ENCODE measurements at places on chromosomes 6 and 20. TPM values are rescaled to one million over a fixed set of nuclear protein-coding genes. Genes with fewer than 3 reads are reported as not detected.

SERAC1 gene
- total RNA-seq: 7.5 TPM

OOEP gene
- 0.27 TPM for total RNA-seq

DEFB124 gene
- total RNA-seq: not detected

HCK gene
- total RNA-seq: 23.4 TPM

NFATC2 gene
- total RNA-seq: 16.2 TPM

COL11A2 gene
- 0.27 TPM for total RNA-seq

HLA-DMB gene
- total RNA-seq: 71.6 TPM

PDRG1 gene
- total RNA-seq: 7.5 TPM

KCNK17 gene
- total RNA-seq: 18.0 TPM

ZC3H12D gene
- 3.8 TPM for total RNA-seq

HLA-G gene
- total RNA-seq: not detected

BAG2 gene
- total RNA-seq: 2.2 TPM

- peak; percentile 88 for DNase-seq
Measured at GRCh38 chr20:53642196-53643030, 48.8 kb upstream of the ZNF217 start.

- DNase-seq: no peak
Measured at GRCh38 chr6:116662202-116662601, 6.4 kb downstream of the ZUP1 start.

DNA sequence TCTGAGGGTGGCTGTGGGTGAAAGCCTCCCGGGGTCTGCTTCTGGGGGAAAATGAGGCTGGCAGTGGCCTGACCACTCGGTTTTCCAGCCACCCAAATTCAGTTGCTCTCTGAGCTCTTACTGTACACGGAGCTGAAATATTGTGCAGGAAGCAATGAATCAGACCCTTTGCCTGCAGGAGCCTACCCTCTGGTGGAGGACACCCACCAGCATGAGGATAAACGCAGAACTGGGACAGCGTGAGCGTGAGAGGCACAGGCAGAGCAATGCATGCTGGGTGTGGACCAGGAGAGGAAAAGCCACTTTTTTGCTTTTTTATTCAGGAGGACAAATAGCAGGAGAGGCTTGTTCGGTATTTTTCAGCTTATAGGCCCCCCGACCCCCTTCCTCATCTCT, 298.0 kb downstream of the QKI start:
- DNase-seq: peak; percentile 14

DNA sequence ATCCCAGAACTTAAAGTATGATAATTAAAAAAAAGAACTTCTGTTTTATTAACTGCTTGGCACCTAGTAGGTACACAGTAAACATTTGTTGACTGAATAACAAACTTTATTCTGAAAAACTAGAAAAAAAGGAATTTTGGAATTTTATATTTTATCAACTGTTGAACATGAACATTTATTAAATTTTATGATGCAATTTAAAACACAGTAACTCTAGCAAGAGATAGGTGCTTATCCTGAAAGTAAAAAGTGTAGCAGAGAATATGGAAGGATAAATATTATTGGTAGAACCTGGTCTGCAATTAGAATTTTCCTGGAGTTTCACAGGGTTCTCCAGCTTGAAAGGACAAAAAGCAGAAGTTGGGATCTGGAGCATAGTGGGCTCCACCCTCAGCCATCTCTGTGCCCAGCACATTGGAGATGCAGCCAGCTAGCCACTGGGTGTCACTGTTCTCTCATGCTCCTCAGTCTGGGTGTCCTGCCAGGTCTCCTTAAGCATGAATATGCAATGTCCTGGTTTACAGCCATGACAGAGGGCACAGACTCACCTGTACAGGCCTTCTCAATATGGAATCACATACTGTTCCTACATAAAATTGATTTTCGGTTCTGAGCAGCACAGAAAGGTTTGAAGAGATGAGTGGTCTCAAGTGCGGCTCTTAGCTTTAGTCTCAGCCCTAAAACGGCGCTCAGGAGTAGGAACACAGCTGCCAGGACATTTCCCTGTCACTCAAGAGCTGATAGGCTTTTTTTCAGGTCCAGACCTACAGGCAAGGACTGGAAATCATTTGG, 31.7 kb upstream of the IL20RA start:
- DNase-seq: peak; percentile 67

DNA sequence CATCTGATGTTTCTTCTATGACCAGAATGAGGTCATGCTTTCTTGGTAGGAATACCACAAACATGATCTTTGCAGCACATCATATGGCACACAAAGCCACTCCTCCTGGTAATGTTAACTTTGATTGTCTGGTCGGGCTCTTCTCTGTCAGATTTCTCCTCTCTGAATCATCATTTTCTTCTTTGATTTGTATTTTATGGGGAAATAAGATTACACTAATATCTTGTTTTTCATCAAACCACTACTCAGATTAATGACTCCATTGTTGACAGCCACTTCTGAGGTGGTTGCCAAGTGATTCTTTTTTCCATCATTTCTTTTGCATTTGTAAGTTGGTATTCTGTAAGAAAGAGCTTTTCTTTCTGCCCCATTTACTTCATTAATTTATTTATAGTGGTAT, 29.5 kb downstream of the TRMT11 start:
- no peak for DNase-seq

DNA sequence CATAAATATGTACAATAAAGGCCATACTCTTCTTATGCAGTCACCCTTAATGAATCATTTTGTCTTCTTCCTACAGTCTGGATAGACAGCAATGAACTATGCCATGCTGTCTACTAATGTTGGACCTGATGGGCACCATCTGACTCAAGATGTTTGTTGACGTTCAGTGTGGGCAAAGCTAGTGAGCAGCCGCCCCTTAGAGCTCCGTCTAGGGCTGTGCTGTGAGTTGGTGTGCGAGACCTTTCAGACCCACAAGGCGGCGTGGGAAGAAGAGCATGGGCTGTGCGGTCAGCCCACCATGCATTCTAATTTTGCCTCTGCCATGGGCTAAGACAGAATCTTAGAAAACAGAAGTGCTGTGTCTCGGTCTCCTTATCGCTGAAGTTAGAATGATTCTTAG, 829.4 kb downstream of the QKI start:
- DNase-seq: no peak

GRCh38 chr6:131132360-131132759, 2.9 kb upstream of the AKAP7 start:
- DNase-seq: no peak

- no peak for DNase-seq
Measured at GRCh38 chr6:151242420-151242861, 2.7 kb downstream of the AKAP12 start.

DNA sequence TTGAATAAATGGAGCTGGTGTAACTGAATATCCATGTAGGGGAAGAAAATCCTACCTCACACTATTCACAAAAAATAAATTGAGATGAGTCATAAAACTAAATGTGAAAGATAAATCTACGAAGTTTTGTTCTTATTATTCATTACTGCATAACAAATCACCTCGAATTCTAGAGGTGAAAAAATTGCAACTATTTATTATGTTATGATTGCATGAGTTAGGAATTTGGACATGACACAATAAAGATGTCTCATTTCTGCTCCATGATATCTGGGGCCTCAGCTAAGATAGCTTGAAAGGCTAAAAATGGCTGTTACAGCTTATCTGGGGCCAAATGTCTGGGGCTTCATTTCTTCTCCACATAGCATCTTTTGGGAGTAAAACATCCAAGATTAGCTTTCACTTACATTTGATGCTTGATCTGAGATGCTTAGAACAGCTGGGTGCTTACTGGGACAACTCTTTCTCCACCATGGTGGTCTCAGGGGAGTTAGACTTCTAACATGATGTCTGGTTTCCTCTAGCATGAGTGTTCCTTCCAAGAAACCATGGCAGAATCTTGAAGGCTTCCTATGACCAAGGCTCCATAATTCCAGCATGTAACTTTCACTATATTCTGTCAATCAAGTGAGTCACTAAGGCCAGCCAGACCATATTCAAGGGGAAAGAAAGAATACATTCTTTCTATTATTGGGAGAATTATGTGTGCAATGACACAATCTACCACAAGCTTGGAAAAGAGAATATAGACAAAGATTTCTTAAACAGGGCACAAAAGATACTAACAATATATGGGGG, 30.1 kb downstream of the OR2B6 start:
- no peak for DNase-seq

GRCh38 chr20:10986586-10986985, 312.8 kb upstream of the JAG1 start:
- no peak for DNase-seq

- no peak for DNase-seq
Measured at GRCh38 chr20:5135363-5136012, 8.7 kb downstream of the CDS2 start.

DNA sequence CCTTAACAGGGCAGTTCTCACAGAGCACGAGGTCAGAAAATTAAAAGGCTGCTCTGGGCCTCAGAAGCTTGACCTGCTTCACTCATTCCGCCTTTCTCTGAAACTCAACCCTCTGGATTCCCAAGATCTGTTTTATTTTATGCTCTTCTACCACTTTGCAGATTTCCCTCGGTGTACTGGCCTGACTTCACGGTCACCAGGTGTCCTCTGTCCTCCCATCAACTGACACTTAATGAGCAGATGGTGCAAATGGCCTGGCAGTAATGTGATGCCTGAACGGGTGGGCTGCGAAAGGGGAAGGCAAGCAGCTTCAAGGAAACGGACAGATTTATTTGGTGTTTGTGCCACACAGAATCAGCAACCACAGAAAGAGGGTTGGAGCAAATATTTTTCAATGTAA, 169.7 kb upstream of the TFAP2D start:
- DNase-seq: no peak

DNA sequence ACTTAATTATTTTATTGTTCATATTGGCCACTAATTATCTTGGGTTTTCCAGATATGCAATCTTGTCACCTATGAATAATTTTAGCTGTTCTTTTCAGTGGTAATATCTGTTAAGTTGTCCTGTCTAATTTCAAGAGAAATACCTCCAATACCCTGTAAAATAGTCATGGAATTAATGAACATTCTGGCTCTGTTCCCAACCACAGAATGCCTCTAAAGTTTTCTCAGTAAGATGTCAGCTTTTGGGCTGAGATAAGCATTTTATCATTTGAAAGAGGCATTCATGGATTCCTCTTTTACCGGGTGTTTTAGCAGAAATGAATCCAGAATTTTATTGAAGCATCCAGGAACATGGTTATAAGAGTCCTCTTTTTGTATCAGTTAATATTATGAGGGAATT, 109.3 kb downstream of the WDR27 start:
- DNase-seq: no peak

DNA sequence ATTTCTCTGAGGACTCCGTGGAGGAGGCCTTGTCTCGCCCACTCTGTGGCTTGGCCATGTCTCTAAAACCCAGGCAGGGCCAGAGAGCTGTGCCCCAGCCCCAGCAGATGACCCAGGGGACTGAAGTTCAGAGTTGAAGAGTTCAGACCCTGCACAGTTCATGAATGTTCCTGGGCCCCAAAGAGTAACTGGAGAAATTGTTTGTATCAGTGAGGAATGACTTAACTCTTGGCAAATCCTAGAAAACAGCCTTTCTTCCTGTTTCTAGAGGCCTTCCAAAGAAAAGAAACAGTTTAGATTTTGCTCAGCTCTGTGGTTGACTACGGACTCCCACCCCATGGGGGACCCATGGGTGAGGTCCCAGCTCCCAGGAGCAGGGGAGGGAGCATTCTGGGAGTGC, 62.1 kb upstream of the EYA2 start:
- no peak for DNase-seq

- no peak for DNase-seq
Measured at GRCh38 chr6:99645986-99646385, 39.4 kb downstream of the PRDM13 start.

- no peak for DNase-seq
Measured at GRCh38 chr20:35845561-35845960, 73.7 kb downstream of the PHF20 start.

DNA sequence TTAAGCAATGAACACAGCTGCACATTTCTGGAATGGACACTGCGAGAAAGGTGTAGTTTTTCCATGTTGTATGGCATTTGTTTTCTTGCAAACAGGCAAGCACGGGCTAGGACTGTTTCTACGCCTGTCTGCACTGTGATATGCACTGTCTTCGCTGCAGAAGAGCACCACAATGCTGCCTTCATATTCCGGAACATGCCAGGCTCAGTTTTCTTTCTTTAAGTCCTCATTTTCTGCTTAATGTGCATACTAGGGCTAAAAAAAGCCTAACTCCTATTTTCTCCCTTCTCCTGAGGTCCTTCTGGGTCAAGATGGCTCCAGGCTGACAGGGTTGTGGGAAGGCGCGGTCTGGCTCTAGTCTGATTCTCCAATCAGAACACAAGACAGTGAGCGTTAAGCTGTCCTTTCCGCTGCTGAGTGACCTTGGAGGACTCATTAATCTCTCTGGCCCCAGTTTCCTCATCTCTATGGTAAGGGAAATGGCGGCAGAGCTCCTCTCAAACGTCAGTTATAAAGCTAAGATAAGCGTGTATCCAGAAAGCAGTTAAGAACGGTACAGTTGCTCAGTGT, 379.9 kb downstream of the C6orf118 start:
- no peak for DNase-seq

DNA sequence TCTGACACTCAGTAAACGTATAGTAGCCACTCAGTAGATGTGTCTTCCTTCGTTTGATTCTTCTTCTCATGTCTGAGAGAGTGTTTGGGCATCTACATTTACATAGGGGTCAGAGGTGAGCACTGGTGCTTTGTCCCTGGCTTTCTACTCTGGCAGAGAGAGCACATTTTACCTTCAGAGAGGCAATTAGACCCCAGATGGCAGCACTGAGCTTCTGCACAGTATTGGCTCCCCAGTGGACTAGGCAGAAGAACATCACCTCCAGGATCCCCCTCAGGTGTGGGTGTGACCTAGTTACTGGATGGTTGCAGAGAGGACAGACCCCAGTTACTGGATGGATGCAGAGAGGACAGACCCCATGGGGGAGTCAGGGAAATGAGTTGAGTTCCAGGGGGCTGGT, 327.2 kb downstream of the DHX35 start:
- no peak for DNase-seq

- peak; percentile 53 for DNase-seq
Measured at GRCh38 chr6:155154158-155154830, 109.5 kb upstream of the CLDN20 start.

DNA sequence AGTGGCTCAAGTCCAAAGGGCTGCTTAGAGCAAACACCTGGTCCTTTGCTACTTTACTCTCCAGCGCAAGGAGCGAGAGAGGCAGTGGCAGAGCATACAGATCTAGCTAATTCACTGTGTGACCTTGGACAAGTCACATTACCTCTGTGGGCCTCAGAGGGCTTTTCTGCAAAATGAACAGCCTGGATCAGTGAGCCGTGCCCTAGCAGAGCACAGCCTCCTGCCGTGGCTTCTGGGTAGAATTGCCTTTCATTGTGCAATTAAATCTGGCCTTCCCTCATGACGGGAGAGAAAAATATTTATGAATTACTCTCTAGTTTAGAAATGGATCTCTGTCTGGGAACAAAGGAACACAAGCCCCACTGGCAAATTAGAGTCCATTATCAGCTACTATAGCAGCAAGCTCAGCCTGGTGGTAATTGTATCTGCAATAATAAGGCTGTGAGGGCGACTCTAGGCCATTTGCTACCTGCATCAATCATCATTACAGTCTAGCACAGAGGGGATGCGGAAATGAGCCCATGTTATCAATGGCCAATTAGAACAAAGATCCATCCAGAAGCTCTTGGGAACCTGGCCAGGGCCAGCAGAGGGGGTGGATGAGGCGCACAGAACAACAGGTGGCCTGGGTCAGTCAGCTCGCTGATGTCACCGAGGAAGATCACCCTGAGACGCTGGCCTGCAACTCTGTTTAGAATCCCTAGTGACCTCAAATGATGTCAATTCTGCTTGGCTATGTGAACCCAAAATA, 114.2 kb upstream of the LY86 start:
- DNase-seq: no peak

GRCh38 chr6:158519761-158520160, 40.1 kb upstream of the TMEM181 start:
- DNase-seq: no peak
